ENCODE measurements at places on chromosomes 7 and 10. TPM values are rescaled to one million over a fixed set of nuclear protein-coding genes. Genes with fewer than 3 reads are reported as not detected.

GRCh38 chr10:76404531-76404930, 973.1 kb downstream of the LRMDA start:
- H3K4me1 ChIP-seq: no peaks in the 10 kb centered on the region
- DNase-seq: no peak
- no peaks in the 10 kb centered on the region for H3K36me3 ChIP-seq
- H3K27ac ChIP-seq: peak overlapping the region; percentile 49
- H3K27me3 ChIP-seq: no peaks in the 10 kb centered on the region

- H3K27ac ChIP-seq: peak overlapping the region; percentile 67
- H3K4me3 ChIP-seq: no peak overlapping the region
- no peaks in the 10 kb centered on the region for H3K27me3 ChIP-seq
- no peaks in the 10 kb centered on the region for H3K4me1 ChIP-seq
- DNase-seq: peak; percentile 95
- no peaks in the 10 kb centered on the region for H3K36me3 ChIP-seq
Measured at GRCh38 chr10:80136134-80136571, 3.6 kb downstream of the PLAC9 start.

GRCh38 chr7:87129848-87130247, 22.4 kb upstream of the DMTF1 start:
- H3K4me1 ChIP-seq: no peaks in the 10 kb centered on the region
- H3K36me3 ChIP-seq: no peaks in the 10 kb centered on the region
- DNase-seq: no peak
- no peaks in the 10 kb centered on the region for H3K27me3 ChIP-seq

DNA sequence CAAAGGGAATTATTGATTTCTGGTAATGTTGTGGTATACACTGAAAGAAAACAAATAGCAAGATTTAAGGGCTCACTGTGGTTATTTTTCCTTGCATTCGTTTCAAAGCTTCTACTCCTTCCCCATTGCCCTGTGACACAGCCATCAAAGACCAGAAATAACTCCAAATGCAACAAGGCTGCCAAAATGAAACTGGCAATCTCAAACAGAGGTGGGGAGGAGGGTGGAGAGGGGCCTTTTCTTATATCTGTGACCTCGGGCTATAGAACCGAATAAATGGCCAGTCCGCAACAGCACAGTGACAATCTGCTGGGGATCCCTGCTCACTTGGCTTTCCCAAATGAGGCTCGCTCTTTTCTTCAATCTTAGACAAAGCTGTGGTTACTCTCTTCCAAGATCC, 17.4 kb upstream of the SPOCK2 start:
- DNase-seq: no peak
- H3K36me3 ChIP-seq: no peaks in the 10 kb centered on the region
- no peak overlapping the region for H3K4me3 ChIP-seq
- no peaks in the 10 kb centered on the region for H3K27me3 ChIP-seq
- peaks cover 15% of the 10 kb centered on the region for H3K4me1 ChIP-seq

DNA sequence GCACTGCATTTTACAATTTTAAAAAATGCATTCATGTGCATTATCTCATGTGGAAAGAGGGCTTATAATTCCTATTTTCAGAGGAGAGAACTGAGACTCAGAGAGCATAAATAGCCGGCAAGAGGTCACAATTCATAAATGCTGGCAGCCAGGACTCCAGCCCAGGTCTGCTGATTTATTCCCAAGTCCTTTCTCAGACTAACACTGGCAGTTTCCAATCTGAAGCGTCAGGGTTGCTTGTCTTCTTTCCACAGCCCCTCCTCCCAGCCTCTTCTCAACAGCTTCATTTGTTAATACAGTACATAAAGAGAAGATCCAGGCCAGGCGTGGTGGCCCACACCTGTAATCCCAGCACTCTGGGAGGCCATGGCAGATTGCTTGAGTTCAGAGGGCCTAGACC, 108.9 kb downstream of the PARD3 start:
- H3K27ac ChIP-seq: no peak overlapping the region
- H3K4me3 ChIP-seq: no peak overlapping the region
- H3K36me3 ChIP-seq: no peaks in the 10 kb centered on the region
- H3K4me1 ChIP-seq: peaks cover 92% of the 10 kb centered on the region
- no peak for DNase-seq

DNA sequence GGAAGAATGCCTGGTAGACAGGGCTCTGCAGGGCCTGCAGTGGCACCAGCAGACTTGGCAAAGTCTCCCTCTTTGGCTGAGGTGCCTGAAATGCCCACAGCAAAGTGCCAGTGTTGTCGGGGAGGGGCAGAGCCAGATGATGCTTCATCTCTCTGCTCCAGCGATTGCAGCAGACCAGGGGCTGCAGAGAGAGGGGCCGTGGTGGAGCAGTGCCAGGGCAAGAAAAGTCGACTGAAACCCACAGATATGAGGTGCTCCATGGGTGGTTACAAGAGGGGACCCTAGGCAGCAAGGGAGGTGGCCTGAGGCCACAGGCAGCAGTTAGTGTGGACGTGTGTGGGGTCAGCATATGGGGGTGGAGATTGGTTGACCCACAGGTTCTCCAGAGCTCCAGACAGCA, 123.5 kb upstream of the SHH start:
- H3K27me3 ChIP-seq: no peaks in the 10 kb centered on the region
- H3K27ac ChIP-seq: no peak overlapping the region

DNA sequence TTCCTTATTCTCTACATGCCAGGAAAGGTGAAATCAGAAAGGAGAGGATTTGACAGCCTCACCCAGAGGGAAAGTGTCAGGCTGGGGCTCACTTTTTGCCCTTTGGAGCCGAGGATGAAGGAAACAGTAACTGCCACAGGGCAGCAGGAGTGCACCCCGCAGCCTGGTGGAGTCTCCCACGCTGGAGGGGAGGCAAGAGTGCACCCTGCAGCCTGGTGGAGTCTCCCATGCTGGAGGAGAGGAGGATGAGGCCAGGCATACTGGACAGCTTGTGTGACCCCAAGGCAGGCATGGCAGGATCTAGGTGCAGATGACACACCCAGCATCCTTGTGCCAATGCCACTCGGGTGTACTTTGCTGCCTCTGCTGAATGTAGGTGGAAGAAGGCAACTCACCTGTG, 484.0 kb downstream of the DNAJB6 start:
- H3K4me1 ChIP-seq: no peaks in the 10 kb centered on the region
- H3K27ac ChIP-seq: no peak overlapping the region
- H3K27me3 ChIP-seq: no peaks in the 10 kb centered on the region
- H3K36me3 ChIP-seq: no peaks in the 10 kb centered on the region
- DNase-seq: no peak

DNA sequence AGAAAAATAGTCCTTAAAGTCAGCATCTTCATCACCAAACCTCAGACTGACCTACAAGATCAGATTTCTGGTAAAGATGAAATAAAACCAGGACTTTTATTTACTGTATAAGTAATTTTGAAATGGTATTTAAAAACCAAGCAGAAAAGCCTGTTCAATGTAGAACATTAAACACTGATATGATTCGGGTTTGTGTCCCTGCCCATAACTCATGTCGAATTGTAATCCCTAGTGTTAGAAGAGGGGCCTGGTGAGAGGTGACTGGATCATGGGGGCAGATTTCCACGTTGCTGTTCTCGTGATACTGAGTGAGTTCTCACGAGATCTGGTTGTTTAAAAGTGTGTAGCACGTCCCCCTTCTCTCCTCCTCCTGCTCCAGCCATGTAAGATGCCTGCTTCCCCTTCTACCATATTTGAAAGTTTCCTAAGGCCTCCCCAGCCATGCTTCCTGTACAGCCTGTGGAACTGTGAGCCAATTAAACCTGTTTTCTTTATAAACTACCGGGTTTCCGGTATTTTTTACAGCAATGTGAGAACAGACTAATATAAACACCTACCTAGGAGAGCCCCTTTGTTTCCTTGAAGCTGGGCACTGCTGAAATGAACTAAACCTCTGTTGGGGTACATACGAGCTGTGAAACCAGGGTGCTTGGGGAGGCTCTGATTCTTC, 120.1 kb downstream of the KMT2E start:
- no peak for DNase-seq
- H3K4me3 ChIP-seq: no peak overlapping the region
- H3K36me3 ChIP-seq: peaks cover 65% of the 10 kb centered on the region
- H3K27ac ChIP-seq: no peak overlapping the region

DNA sequence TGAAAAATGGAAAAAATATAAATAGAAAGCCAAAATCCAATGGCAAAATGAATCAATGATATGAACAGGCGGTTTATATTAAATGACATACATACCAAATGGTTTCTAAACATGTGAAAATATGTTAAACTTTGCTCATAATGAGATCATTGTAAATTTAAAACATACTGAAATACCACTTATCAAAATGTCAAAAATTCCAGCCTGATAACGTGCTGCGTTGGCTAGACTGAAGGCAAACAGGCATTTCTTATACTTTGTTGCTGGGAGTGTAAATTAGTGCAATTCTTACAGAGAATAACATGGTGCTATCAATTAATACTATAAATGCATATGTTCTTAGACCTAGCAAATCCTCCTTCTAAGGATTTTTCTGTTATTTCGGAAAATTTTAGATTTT, 225.8 kb upstream of the FAM3C start:
- no peaks in the 10 kb centered on the region for H3K36me3 ChIP-seq
- no peak overlapping the region for H3K27ac ChIP-seq
- H3K4me3 ChIP-seq: no peak overlapping the region
- DNase-seq: no peak

The ANKRD30A gene
- total RNA-seq: 0.22 TPM

The FAM25G gene
- not detected for total RNA-seq

The MAGI2 gene
- 54.6 TPM for total RNA-seq

The DOCK4 gene
- 35.1 TPM for total RNA-seq

The CALML5 gene
- total RNA-seq: not detected

All from tibial nerve (tissue), 4 donors.